ENCODE measurements at places on chromosomes 5 and 9.

DNA sequence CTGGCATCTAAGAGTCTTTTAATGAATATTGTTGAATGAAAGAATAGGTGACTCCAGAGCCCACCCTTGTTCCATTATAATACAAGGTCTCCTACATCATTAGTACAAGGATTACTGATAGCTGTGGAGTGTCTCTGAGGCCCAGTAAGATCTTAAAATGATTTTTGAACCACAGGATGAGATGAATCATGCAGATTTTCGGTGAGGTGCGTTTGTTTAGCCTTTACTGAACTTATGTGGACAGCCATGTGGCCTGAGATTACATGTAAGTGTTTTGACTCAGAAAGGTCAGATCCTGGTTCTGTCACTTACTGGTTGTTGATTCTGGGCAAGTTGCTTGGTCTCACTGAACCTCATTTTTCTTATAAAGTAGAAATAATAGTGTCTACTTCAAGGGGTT lies 21.6 kb downstream of the NFX1 start:
- no peak for DNase-seq

DNA sequence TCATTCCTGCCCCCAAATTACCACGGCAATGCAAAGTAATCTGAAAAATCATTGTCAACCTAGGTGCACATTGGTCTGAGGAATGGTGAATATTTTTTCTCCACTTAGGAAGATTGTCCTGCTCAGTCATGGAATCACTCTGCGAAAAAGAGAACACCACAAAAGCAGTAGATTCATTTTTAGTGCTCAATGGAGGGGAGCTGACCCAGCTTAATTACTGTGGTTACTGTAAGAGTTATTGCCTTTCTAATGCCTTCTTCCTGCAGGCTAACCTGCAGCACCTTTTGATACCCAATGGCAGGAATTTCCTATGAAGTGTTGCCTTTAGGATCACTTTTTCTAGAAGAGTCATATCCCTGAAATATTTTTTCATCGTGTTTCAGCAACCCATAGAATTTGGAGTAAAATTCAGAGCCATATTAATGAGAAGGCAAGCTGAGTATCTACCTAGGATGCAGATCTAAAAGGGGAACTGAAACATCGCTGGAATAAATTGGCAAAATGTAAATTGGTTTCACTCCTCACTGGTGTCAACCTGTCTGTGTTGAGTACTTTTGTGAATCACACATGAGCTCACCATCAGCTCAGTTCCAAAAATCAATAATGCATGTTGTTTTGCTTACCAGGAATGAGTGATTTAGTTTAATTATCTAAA lies 464.5 kb downstream of the CSNK1G3 start:
- no peak for DNase-seq

GRCh38 chr9:100465761-100466160 lies 7.2 kb upstream of the TMEFF1 start:
- no peak for DNase-seq

DNA sequence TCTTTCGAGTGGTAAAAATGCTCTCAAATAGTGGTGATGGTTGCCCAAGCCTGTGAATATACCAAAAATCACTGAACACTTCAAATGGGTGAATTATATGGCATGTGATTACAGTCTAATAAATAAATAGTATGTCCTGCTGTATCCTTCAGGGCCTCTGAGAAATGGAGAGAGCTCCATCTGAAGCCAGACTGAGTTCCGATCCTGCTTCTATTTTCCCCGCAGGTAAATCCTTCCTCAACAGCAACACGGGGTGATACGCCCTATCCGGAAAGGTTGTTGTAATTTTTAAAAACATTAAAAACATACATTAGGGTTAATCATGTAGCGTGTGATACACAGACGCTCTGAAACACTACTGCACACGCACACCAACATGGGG lies 695 bp upstream of the SNAPC3 start:
- no peak for DNase-seq

DNA sequence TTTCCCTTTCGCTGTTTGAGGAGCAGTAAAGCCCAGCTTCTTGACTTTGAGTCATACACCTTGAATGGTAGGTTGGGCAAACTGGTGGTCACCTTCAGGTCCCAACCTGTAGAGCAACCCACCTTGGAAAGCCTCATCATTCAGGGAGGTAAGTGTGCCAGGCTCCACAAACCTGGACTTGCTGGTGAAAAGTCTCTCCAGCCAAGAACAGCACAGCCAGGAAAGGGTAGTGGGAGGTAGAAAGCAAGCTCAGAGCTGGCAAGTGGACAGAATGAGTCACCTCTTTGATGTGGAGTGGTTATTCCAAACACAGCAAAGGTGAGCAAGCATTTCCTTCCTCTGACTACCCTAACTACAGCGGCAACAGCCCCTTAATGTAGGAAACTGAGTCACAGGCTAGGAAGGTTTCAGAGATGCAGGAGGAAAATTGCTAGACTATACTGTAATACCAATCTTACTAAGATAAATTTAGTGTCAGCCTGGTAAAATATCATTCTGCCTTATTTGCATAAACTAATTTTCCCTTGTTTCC lies 117.5 kb upstream of the MTAP start:
- no peak for DNase-seq

DNA sequence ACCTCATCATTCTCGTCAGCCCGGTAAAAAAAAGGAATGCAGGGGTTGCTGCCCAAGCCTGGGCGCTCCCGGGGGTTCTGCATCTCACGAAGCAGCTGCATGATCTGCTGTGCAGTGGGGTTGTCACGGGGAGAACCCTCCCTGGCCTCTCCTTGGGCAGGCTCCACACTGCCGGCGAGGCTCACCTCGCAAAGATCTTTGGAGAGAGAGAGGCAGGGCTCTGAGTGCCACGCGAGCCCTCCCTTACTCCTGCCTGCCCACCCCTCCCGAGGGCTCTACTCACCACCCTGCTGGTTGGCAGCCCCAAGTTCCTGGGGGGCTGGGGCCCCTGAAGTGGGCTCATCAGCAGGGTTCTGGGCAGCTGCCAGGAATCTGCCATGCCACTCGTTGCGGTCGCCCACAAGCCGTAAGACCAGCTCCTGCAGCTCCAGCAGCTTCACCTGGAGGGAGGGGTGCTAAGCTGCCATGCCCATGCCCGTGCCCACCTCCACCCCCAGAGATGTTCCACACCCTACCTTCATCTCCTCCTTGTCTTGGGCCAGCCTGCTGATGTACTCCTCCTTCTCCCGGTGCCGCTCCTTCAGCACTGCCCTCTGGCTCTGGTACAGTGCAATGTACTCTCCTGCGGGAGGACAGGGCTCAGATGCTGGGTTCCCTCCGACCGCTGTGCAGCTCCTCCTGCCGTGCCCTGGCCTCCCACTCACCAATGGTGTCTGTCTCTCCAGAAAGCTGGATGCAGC lies 18.6 kb downstream of the GOLGA2 start:
- DNase-seq = no peak

DNA sequence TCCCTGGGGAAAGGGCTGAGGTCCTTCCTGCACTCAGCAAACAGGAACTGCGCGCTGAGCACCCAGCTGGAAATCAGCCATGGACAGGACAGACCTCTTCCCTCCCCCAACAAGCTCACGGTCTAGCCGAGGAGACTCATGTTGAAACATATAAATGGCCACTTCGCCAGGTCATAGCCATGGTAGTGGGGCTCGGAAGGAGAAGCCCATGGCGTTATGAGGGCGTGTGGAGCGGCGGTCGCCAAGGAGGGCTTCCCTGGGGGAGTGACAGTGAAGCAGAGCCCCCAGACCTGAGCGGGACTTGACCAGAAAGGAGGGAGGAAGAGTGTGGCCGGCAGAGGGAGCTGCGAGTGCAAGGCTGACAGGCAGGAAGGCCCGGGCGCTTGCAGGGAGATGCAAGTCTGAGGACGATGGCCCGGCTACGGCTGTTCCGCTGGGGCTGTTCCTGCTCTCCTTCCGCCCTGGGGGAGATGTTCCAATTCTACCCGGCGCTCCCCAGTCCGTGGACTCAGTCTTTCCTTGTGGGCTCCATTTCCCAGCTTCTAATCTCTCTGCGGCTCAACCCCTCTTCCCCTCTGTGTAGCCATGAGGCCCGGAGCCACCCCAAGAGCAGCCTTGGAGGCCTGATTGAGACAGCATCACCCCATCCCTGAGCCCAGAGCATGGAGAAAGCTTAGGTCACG lies 43.9 kb upstream of the PRRC2B start:
- DNase-seq = peak; percentile 85

DNA sequence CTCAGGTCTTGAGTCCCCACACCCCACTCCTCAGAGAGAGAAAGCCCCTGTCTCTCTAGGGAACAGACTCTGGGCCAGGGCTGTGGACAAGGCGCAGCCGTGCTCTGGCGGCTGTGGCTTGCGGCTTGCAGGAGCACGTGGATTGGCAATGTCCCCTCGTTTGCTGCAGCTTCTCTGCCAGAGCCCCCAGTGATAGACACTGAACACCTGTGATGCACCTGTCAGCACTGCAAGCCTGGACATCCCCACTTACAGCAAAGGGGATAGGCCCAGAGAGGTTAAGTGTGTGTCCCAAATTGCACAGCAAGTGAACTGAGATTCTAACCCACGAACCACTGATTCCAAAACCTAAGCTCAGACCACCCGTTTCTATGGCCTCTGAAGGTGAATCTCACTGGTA lies 7.0 kb downstream of the GFI1B start:
- DNase-seq = no peak

All from CD4-positive, alpha-beta T cell treated with Interleukin-17A for 1 hour (primary cell).